ENCODE measurements at places on chromosomes 3 and 15.
A peak's percentile ranks its signal among the peaks of the same experiment; 100 is the strongest.

DNA sequence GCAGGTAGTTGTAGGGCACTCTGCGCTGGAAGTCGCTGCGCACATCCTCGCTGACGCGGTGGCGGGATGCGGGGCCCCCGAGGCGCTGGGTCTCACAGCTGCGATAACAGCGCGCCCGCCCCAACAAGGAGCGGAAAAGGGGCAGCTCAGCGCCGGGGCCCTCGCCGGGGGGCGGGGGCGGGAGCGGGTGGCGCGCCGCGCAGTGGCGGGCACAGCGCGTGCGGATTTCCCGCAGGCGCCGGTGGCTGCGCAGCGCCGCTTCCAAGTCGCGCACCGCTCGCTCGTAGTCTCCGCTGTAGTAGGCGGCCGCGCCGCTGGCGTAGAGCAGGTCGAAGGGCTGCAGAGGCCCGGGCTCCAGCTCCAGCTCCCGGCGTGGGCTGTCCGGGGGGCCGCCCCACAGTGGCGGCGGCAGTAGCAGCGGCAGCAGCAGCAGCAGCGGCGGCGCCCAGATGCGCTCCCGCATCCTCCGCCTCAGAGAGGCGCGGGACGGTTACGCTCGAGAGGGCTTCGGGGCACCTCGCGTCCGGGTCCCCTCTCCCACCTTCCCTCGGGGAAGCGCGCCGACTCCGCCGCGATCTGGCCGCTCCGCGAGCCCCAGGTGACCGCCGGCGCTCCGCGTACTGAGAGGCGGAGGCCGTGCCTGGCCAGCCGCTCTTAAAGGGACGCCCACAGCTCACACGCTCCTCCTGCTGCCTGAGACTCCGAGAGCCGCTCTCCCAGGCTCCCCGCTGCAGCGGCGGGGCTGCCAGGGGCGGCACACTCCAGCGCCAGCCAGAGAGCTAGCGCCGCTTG, at the start of gene P3H2:
P3H2 (minus strand) TSS at position 629 of the 792 bp plus-strand sequence; CDS start at position 463, 166 bp downstream.
- DNase-seq: peak; percentile 93

DNA sequence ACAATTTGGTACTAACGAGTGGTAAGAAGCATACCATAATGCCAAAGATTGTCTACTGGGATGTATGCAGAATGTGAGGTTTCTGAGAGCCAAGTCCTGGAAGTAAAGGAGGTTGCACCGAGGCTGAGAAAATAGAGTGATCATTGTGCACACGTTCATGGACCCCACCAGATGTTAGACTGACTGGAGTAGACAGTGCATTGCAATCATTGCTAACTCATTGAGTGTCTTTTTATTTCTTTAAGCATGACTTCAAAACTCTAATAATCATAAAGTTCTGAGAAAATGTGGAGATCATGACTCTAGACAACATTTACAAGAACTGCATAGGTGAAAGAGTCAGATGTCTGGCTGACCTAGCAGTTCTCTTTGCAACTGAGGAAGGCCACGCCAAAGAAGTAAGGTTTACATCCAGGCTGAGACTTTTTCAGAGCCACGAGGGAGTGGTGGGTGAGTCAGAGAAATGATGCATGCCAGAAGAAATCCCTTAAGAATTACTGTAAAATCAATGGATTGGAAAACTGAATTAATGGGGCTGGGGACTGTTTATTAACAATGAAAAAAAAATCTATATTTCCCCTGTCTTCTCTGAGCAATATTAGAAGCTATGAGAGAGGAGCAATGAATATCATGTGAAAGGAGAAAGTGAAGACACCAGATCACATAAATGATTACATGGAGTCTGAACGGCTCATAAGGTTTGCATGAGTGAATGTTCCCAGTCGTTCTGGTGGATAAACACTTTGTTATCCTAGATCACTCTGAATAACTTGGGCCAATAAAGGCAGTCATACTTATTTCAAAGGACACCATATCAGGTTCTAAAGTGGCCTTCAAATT, 76.0 kb upstream of the SLC25A26 start:
- DNase-seq: peak; percentile 50

DNA sequence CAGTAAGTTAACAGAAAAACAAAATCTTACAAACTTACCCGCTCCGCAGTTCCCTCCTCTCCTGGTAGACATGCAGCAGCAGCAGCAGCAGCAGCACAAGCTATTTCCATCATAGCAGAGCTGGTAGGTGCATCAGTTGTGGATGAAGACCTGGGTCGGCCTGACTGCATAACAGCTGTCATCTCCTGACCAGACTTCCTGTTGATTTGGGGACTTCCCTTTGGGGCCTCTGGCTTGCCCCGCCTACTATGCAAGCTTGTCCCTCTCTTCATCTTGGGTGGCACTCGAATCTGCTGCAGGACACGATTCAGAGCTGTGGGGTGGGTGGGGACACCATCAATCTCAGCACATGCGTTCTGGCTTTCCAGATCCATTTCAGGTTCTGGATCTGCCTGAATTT, 65.7 kb downstream of the TMCC1 start:
- DNase-seq: no peak

- DNase-seq: no peak
These were observed 10.9 kb upstream of the NCKIPSD start for GRCh38 chr3:48696601-48697000.

- DNase-seq: peak; percentile 56
These were observed 10.3 kb upstream of the KIF7 start for GRCh38 chr15:89665449-89666181.

- DNase-seq: peak; percentile 82
These were observed 788 bp upstream of the WDR73 start for GRCh38 chr15:84654689-84655453.

GRCh38 chr3:106685745-106686144, 691.5 kb upstream of the CCDC54 start:
- no peak for DNase-seq

GRCh38 chr15:91865950-91866349, 12.4 kb downstream of the SLCO3A1 start:
- DNase-seq: peak; percentile 45

- no peak for DNase-seq
These were observed 33.0 kb upstream of the NR2E3 start for GRCh38 chr15:71777216-71777943.

DNA sequence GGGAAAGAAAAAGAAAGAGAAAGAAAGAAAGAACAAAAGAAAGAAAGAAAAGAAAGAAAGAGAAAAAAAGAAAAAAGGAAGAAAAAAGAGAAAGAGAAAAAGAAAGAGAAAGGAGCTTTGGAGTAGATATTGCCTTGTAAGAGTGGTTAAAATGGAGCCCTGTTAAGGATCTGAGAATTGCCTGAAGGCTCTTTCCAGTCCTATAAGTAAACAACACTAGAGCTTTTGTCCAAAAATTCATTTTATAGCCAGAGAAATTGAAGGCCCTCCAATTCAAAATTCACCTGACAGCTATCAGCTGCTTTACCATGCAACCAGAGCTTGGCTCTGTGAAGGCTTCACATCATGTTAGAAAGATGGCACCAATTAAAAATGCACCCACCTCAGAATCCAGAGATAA, 102.1 kb upstream of the FRMD4B start:
- DNase-seq: no peak

DNA sequence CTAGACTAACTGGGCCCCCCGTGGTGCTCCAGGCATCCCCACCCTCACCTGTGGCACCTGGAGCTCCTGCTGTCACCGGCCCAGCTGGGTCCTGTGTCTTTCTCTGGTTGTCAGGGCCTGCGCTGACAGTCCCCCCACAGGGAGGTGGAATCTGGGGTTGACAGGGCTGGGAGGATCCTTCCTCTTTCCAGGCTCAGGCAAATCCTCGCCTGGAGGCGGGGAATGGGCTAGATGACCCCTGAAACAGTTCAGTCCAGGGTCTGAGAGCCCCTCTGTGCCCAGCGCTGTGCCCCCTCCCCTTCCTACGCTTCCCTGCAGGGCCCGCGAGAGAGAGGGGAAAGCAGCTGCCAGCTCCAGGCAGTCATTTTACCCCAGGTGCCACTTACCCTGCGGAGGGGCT, 50.1 kb upstream of the MCF2L2 start:
- DNase-seq: no peak

DNA sequence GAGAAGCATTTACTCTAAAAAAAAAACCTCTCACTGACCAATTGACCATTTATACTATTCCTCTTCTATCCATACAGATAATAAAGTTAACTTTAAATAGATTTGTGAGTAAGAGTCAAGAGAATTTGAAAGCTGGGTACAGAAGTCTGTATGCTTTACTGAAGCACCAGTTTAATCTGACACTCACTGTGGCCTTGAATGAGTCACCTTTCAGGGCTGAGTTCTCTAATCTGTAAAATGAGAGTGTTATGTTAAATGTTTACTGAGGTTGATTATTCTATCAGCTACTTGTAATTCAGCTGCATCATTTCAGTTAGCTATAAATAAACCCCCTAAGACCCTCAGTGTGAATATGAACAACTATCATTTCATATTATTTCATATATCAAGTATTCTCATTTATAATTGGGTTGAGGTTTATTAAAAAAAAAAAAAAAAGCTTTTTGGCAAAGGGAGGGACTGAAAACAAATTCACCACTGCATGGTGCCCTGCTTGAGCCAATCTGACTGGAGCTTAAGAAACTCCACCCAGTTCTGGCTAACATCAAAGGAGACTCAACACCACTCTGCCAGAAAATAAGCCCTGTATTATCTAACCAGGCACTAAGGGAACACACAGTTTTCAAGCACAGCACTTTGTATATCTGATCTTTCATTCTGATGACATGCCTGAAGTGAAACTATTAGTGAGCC, 2.8 kb downstream of the MAP4 start:
- peak; percentile 69 for DNase-seq

DNA sequence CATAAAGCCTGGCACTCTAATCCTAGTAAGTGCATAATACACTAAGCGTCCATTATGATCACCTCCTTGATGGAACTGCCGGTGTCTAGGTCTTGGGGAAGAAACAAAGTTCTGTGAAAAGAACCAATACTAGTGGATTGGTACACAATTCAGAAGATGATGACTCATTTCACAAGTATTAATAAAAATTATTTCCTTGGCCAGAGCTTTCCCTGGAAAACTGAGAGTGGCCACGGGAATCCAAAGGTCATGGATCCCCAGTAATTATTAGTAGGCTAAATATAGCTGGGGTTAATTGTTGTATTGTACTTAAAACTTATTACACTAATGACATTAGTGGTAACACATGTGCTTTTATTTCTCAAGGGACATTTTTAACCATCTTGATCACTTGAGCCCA, 808.0 kb upstream of the NR2F2 start:
- peak; percentile 5 for DNase-seq

- no peak for DNase-seq
These were observed 80.6 kb downstream of the RAD18 start for GRCh38 chr3:8882642-8883041.

GRCh38 chr3:51683566-51683965, 12.5 kb downstream of the TEX264 start:
- DNase-seq: no peak

- no peak for DNase-seq
These were observed 51.2 kb downstream of the HACD2 start for GRCh38 chr3:123533554-123534159.

- DNase-seq: peak; percentile 99
These were observed 116.5 kb downstream of the LPP start for GRCh38 chr3:188270423-188270972.

GRCh38 chr3:4722103-4722502, 229.0 kb downstream of the ITPR1 start:
- peak; percentile 74 for DNase-seq

DNA sequence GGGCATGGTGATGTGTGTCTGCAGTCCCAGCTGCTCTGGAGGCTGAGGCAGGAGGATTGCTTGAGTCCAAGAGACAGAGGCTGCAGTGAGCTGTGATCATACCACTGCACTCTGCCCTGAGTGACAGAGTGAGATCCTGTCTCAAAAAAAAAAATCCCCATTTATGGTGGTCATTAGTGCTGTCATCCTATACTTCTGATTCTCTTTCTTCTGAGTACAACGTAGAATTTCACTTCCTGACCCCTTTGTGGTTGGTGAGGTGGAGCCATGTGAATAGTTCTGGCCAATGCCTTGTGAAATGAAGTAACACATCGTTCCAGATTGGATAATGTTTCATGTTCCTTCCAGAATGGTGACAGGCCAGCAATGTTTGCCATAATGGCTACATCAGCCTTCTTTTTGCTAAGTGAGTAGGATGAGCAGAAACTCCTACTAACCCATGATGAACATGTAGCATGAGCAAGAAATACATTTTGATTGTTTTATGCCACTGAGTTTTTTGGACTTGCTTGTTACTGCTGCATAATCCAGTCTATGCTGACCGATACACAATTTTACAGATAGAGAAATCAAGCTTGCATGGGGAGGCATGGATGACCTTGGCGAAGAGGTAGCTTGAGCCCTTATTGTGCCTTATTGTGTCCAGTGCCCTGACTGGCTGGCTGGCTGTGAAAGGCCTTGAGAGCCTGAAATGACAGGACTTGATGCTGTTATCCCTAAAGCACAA, 30.9 kb upstream of the TLE3 start:
- DNase-seq: no peak

DNA sequence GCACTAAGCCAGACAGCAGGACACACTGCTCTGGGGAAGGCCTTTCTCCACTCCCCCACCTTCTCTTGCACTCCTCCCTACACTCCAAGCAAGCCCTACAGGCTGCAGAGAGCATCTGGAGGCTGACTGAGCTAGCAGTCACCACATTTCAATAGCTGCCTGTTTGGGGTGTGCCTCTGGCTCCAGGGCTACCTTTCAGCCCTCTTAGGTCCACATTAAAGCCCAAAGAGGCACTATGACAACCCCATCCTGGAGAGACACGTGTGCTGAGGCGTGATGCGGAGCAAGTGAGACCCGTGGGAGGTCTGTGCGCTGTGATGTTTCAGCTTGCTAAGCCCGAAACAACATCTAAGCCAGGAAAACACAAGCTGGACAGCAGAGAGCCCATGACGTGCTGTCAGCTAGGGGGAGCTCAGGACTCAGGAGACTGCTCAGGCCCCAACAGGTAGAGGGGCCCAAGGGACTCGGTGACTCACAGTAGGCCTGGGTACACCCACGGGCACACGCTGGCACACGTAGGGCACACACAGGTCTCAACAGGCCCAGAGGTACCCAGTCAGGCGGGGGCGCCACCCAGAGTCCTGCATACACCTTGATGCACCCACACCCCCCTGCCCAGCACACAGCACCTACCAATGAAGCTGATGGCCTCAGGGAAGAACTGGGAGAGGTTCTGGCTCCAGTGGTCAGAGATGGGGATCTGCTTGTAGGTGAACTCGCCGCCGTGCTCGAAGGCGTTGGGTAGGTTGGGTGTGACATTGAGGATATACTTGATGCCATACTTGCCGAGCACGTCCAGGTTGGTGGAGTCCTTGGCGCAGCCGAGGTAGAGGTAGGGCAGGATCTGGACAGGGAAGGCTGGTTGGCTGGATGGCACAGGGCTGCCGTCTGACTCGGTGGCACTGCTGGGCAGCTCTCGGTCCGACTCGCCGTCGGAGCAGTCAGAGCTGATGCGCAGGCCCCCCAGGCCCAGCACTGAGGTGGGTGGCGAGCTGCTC, 2.8 kb downstream of the DUSP7 start:
- peak; percentile 33 for DNase-seq

GRCh38 chr3:43728947-43729346, 38.2 kb downstream of the ABHD5 start:
- no peak for DNase-seq

DNA sequence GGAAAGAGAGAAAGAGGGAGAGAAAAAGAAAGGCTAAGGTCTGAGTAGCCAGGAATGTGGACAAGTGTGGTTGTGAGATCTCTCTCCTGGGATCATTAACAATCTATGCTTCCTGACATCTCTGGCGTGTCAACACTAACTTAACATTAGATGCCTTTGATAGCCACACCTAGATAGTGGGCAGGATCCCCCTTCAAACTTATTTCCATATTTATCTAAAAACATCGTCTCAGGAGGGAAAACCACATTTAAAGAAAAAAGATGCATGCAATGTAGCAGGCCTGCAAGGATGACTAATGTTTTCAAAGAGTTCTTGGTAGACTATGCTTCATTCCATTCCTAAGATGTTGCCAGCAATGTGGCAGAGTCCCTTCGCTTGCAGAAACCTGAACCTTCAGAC, 80.9 kb downstream of the MLH1 start:
- DNase-seq: peak; percentile 79

Data from fibroblast of skin of abdomen (primary cell).